Colonic mucosa (tissue), 4 donors: ENCODE measurements at places on chromosomes 3 and 15. TPM values are rescaled to one million over a fixed set of nuclear protein-coding genes. Genes with fewer than 3 reads are reported as not detected.

Gene INSYN1
- 0.58 TPM for total RNA-seq

Gene WDR93
- 0.13 TPM for total RNA-seq

Gene TMOD2
- total RNA-seq: 7.2 TPM

Gene SNAP23
- total RNA-seq: 65.2 TPM

Gene LIPC
- 2.9 TPM for total RNA-seq

Gene CCDC39
- total RNA-seq: not detected

Gene PTPRG
- 26.0 TPM for total RNA-seq

Gene CDHR4
- not detected for total RNA-seq

Gene CADM2
- total RNA-seq: 2.8 TPM

Gene SI
- total RNA-seq: 42.4 TPM

Gene MOBP
- total RNA-seq: 0.72 TPM

Gene ZNF80
- not detected for total RNA-seq

Gene ZNF860
- 0.53 TPM for total RNA-seq

Gene LSAMP
- total RNA-seq: 5.9 TPM

Gene RASL12
- 3.1 TPM for total RNA-seq

Gene DHFR2
- total RNA-seq: 4.6 TPM

Gene PLSCR5
- total RNA-seq: not detected

Gene IMPG2
- 0.08 TPM for total RNA-seq

Gene EID1
- 54.2 TPM for total RNA-seq

Gene TLR9
- 0.27 TPM for total RNA-seq

Gene GOLGA8H
- not detected for total RNA-seq

Gene ADGRG7
- total RNA-seq: 3.2 TPM

Gene PLSCR2
- 0.94 TPM for total RNA-seq

Gene RTP4
- 5.3 TPM for total RNA-seq

Gene CAMKV
- 0.21 TPM for total RNA-seq

Gene GOLGA6L25
- not detected for total RNA-seq

Gene SLC41A3
- total RNA-seq: 27.6 TPM

Gene NTRK3
- 1.5 TPM for total RNA-seq

Gene EPB42
- not detected for total RNA-seq

Gene UACA
- 55.4 TPM for total RNA-seq

Gene SCN11A
- 0.05 TPM for total RNA-seq
